LoVo (cell line): ENCODE measurements at places on chromosomes 11 and 22.
A peak's percentile ranks its signal among the peaks of the same experiment; 100 is the strongest.

GRCh38 chr22:23925020-23925606, 30.9 kb downstream of the MIF start:
- DNase-seq: no peak

DNA sequence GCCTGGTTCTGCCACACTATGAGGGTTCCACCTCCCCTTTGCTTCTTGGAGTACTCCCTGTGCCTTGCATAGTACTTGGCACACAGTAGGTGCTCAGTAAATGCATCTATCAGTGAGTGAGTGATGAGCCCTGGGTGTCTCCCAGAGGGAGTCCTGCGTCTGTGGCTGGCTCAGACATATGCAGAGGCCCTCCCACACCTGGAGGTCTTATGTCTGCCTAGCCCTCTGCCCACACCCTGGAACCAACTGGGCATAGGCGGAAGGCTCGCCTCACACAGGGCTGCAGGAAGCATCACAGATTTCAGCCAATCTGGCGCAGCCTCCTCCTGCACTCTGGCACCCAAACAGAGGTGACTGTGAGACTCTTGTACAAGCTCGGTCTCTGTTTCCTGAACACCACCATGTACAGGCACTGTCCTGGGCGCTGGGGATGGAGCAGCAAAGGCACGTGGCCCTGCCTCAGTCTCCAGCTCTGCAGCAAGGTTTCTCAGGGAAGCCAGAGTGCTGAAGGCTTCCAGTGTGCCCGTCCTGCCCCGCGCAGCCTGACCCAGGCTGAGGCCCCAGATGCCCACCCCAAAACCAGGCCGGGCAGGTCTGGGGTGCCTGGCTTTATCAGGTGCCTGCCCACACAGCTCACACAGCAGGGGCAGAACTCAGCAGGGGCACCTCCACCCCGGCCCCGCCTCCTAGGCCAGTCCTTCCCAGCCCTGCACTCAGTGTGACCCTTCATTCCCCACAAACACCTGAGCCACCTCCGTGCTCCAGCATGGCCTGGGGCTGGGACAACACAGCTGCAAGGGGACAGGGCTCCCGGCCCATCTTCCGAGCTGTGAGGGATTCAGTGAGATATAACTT, 26.7 kb downstream of the FLRT1 start:
- DNase-seq: no peak

- peak; percentile 17 for DNase-seq
Measured at GRCh38 chr11:114075891-114076441, 16.5 kb downstream of the ZBTB16 start.

- no peak for DNase-seq
Measured at GRCh38 chr11:74035264-74035663, 26.4 kb upstream of the UCP3 start.

- peak; percentile 78 for DNase-seq
Measured at GRCh38 chr22:46171940-46172339, 21.6 kb downstream of the PPARA start.

GRCh38 chr11:82465481-82465880, 268.2 kb downstream of the FAM181B start:
- DNase-seq: no peak

GRCh38 chr11:15186146-15186545, 71.4 kb downstream of the INSC start:
- DNase-seq: no peak

- no peak for DNase-seq
Measured at GRCh38 chr11:80898910-80899309, 1458.1 kb upstream of the TENM4 start.
